GM23248 (cell line): ENCODE measurements at places on chromosomes 4 and X. TPM values are rescaled to one million over a fixed set of nuclear protein-coding genes. Genes with fewer than 3 reads are reported as not detected.

GLRA3 gene
- not detected in 2 replicates for polyA plus RNA-seq

- H3K4me1 ChIP-seq, result peaks cover 6% of the 10 kb centered on the region; the same call in 1 of the 2 replicates
- H3K36me3 ChIP-seq, result no peaks in the 10 kb centered on the region
- no peak overlapping the region for H3K27ac ChIP-seq
- no peaks in the 10 kb centered on the region for H3K27me3 ChIP-seq
Measured at GRCh38 chrX:49266523-49267445, 2.3 kb upstream of the FOXP3 start.

MMGT1 gene
- polyA plus RNA-seq, result 24.7 and 26.3 TPM in 2 replicates

RTL9 gene
- polyA plus RNA-seq, result 0.06 and 0.20 TPM in 2 replicates

GRCh38 chrX:74534569-74535038, 79.8 kb downstream of the RLIM start:
- H3K4me3 ChIP-seq, result 0 out of 2 replicates have a peak overlapping the region, but pooled peaks have one; percentile 68
- peak; percentile 72 for DNase-seq
- no peaks in the 10 kb centered on the region for H3K27me3 ChIP-seq
- H3K36me3 ChIP-seq, result no peaks in the 10 kb centered on the region
- peak overlapping the region; percentile 80 for H3K27ac ChIP-seq

SYP gene
- 0.23 TPM in 1 of 2 replicates, not detected in the other for polyA plus RNA-seq

DNA sequence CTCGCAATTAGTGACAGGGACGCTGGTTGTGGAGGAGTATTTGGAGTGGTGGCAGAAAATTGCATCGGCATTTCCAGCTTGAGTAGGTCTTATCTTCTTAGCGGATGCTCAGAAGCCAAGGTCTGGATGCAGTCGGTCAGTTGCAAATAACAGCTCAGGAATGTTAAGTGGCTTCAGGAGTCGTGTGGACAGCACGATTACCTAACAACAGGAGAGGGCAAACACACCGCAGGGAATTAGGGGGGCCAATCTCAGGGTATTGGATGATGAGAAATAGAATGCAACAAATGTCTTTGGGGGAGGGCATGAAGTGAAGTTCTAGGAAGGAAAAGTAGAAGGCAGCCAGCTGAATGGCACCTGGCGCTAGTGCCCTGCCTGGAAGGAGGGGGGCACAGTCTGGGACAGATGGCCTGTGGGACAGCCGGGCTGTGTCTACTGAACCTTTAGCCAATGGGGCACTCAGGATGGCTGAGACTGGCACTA, 11.8 kb downstream of the RASL11B start:
- DNase-seq, result no peak
- H3K4me1 ChIP-seq, result no peaks in the 10 kb centered on the region
- H3K36me3 ChIP-seq, result no peaks in the 10 kb centered on the region

DNA sequence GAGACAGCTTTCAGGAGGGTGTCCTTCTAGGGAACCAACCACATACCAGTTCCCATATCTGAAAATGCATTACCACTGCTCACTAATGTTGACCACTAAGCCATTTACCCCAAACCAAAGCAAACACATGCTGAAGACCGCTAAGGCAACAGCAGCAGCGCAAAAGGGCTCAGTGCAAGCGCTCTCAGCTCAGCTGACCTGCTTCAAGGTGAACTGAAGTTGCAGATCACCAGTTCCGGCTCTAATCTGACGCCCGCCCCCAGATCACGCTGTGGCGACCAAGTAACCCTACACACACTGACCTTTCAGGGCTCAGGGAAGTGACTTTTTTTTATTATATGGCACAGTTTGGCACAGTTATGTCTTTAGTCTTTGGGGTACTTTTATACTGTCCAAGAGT, 5.8 kb downstream of the MECP2 start:
- H3K36me3 ChIP-seq, result no peaks in the 10 kb centered on the region
- H3K27me3 ChIP-seq, result no peaks in the 10 kb centered on the region
- H3K27ac ChIP-seq, result no peak overlapping the region
- no peak for DNase-seq

- H3K27ac ChIP-seq, result no peak overlapping the region
- H3K4me3 ChIP-seq, result no peak overlapping the region
- H3K27me3 ChIP-seq, result no peaks in the 10 kb centered on the region
- H3K4me1 ChIP-seq, result no peaks in the 10 kb centered on the region
- no peaks in the 10 kb centered on the region for H3K36me3 ChIP-seq
Measured at GRCh38 chrX:121755541-121755940, 708.1 kb downstream of the GLUD2 start.

F11 gene
- not detected in 2 replicates for polyA plus RNA-seq

DNA sequence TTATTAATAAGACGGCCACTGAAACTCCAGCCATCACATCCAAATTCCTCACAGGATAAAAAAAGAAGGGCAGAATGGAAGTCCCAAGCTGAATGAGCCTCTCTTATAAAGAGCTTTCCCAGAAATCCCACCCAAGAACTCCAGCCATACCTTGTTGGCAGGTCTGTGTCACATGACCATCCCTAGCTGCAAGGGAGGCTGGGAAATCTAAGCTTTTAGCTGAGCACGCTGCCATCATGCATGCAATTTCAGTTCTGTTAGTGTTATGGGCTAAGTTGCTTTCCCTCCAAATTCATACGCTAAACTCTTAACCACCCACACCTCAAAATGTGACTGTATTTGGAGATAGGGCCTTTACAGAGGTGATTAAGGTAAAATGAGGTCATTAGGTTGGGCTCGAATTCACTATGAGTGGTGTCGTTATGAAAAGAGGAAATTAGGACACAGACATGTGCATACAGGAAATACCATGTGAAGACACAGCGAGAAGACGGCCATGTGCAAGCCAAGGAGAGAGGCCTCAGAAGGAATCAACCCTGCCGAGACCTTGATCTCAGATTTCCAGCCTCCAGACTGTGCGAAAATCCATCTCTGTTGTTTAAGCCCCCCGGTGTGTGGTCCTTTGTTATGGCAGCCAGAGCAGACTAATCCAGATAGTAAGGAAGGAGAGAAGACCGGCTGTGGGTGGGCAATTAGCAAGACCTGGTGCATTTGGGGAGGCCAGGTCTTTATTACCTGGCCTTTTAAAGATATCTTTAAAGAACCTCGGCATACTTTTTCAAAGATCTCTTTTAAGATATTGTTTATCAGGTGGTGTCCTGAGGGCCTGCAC, 317.6 kb downstream of the BCOR start:
- no peak overlapping the region for H3K27ac ChIP-seq
- H3K27me3 ChIP-seq, result no peaks in the 10 kb centered on the region
- H3K36me3 ChIP-seq, result no peaks in the 10 kb centered on the region
- no peaks in the 10 kb centered on the region for H3K4me1 ChIP-seq
- no peak for DNase-seq
- H3K4me3 ChIP-seq, result no peak overlapping the region

P2RY4 gene
- not detected in 2 replicates for polyA plus RNA-seq

GRIA2 gene
- not detected in 2 replicates for polyA plus RNA-seq

SYNPO2 gene
- polyA plus RNA-seq, result 3.1 and 3.2 TPM in 2 replicates

DNA sequence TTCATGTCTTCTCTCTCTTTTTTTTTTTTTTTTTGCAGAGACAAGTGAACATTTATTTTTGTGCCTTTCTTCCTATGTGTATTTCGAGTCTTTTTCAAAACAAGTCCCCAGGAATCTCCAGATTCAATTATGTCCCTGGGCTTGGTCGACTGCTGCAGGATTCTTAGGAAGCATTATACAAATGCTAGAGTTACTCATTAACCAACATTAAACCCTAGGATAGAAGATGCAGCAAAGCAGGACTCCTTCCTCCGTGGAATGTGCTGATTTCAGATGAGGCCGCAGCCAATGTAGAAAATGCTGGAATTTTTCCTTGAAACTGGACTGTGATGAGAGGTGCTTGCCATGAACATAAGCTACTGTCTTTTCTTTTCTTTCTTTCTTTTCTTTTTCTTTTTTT, 3.4 kb downstream of the ZNF81 start:
- no peak overlapping the region for H3K4me3 ChIP-seq
- H3K27me3 ChIP-seq, result no peaks in the 10 kb centered on the region
- H3K4me1 ChIP-seq, result 0 out of 2 replicates have a peak, but pooled peaks cover 9% of the 10 kb centered on the region
- no peak for DNase-seq
- no peak overlapping the region for H3K27ac ChIP-seq
- H3K36me3 ChIP-seq, result no peaks in the 10 kb centered on the region

SPANXB1 gene
- not detected in 2 replicates for polyA plus RNA-seq

DNA sequence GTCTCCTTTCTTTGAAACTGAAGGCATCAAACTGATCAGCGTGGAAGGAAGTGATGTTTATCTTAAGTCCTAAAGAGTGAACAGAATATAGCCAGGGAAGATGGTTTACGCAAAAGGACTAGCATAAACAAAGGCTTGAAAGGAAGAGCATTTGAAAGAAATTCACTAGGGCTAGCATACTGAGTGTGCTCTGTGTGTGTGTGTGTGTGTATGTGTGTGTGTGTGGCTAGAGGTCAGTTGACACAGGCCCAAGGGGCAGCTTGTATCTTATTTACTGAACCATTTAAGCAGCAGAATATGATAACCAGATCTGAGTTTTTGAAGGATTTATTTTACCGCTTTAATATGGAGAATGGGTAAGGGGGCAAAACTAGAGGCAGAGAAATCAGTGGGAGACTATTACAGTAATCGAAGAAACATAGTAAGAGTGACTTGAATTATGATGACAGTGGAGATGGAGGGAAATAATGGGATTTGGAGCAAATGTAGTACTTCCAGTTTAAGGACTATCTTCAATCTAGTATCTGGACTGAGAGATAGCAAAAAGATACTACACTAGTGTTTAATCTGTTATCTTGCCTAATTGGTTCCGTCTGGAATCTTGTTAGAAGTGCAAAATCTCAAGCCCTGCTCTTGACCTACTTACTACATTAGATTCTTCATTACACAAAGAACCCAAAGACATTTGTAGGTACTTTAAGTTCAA, 36.9 kb downstream of the CEP44 start:
- H3K27ac ChIP-seq, result no peak overlapping the region
- no peak overlapping the region for H3K4me3 ChIP-seq
- no peak for DNase-seq

MAGEA12 gene
- 0.18 and 0.27 TPM in 2 replicates for polyA plus RNA-seq

DGAT2L6 gene
- polyA plus RNA-seq, result not detected in 2 replicates

GRCh38 chr4:2900741-2901140, 57.1 kb downstream of the ADD1 start:
- no peak overlapping the region for H3K27ac ChIP-seq
- H3K27me3 ChIP-seq, result no peaks in the 10 kb centered on the region
- H3K4me3 ChIP-seq, result no peak overlapping the region
- no peaks in the 10 kb centered on the region for H3K4me1 ChIP-seq

DNA sequence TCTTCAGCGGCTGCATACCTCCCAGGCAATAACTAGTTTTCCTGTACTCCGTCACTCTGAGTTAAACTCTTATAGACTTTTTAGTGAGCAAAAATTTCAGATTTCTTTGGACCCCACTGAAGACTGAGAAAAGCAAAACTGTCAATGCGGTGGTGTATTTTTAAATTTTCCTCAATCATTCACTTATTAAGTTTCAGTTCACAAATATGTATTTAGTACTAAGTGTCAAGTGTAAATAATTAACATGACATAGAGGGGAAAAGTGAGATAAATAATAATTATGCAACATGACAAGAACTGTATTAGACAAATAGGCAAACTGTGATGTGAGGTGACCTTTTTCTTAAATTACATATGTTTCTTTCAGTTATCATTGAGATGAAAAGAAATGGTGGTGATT, 124.4 kb downstream of the NAF1 start:
- no peak overlapping the region for H3K4me3 ChIP-seq
- DNase-seq, result no peak
- 0 out of 2 replicates have a peak, but pooled peaks cover 8% of the 10 kb centered on the region for H3K27me3 ChIP-seq
- no peaks in the 10 kb centered on the region for H3K36me3 ChIP-seq

GRCh38 chr4:42596918-42597317, 60.0 kb downstream of the ATP8A1 start:
- H3K4me1 ChIP-seq, result no peaks in the 10 kb centered on the region
- no peak overlapping the region for H3K4me3 ChIP-seq
- H3K36me3 ChIP-seq, result no peaks in the 10 kb centered on the region
- H3K27me3 ChIP-seq, result no peaks in the 10 kb centered on the region
- DNase-seq, result no peak
- H3K27ac ChIP-seq, result no peak overlapping the region

DNA sequence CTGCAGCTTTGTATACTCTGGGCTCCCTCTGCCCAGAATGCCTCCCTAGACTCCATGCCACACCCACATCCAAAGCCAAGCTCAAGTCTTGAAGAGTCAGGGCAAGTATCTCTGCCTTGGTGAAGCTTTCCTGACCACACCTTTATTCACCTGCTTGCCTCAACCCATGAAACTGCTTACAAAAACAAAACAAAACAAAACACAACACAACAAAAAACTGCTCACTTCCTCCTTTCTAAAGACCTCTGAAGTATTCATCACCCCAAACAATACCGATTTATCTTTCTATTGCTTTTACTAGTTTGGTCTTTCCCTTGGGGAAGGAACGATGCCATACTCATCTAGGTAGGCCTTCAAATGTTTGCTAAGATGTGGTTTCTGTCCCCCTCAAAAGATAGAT, 45.0 kb downstream of the TMEM165 start:
- peaks cover 17% of the 10 kb centered on the region for H3K36me3 ChIP-seq
- no peaks in the 10 kb centered on the region for H3K27me3 ChIP-seq
- H3K27ac ChIP-seq, result no peak overlapping the region

DNA sequence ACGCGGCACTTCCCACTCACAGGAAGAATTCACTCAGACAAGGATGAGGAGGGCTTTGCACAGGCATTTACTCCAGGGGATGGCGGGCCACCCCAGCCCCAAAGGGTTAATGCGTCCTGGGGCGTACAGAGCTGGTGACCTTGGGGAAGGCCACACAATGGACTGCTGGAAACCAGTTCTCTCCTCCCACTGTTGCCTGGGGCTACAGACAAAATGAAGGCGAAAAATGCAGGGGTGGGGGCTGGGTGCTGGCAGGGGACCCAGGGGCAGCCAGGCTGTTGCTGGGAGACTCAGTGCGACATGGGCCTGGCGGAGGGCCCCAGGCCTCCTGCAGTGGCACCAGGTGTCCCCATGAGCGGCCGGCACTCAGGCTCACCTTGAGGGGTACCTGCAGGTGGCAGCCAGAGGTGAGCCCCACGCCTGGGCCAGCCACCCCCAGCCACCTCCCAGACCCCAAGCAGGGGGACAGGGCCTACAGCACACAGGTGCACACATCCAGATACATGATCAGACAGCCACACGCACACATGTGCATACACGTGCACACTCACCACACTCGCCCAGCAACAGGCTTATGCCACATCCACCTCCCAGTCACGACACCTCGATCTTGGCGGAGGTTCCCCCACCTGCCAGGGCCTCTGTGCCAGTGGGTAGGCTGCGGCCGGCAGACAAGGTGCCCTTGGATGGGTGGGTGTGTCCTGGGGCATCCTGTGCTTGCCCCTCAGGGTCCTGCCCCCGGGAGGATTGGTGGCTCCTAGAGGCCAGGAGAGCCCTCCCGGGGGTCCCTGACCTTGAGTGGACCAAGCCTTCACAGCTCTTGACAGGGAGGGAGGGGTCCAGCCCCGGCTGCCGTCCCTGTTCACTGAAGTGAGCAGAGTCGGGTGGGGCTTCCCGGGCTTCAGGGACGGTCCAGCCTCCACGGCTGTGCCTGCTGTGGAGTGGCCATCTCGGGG, 13.1 kb downstream of the NAT8L start:
- H3K36me3 ChIP-seq, result no peaks in the 10 kb centered on the region
- H3K27ac ChIP-seq, result no peak overlapping the region
- H3K27me3 ChIP-seq, result no peaks in the 10 kb centered on the region
- H3K4me3 ChIP-seq, result no peak overlapping the region
- H3K4me1 ChIP-seq, result no peaks in the 10 kb centered on the region
- no peak for DNase-seq

GAB3 gene
- polyA plus RNA-seq, result 0.89 and 1.0 TPM in 2 replicates

GRCh38 chrX:141733371-141733770, 34.8 kb upstream of the SPANXD start:
- H3K27me3 ChIP-seq, result no peaks in the 10 kb centered on the region
- no peak overlapping the region for H3K27ac ChIP-seq
- DNase-seq, result no peak
- H3K4me3 ChIP-seq, result no peak overlapping the region
- H3K4me1 ChIP-seq, result no peaks in the 10 kb centered on the region
